NCI-H2107 (cell line): ENCODE measurements at places on chromosomes 2 and 18.

DNA sequence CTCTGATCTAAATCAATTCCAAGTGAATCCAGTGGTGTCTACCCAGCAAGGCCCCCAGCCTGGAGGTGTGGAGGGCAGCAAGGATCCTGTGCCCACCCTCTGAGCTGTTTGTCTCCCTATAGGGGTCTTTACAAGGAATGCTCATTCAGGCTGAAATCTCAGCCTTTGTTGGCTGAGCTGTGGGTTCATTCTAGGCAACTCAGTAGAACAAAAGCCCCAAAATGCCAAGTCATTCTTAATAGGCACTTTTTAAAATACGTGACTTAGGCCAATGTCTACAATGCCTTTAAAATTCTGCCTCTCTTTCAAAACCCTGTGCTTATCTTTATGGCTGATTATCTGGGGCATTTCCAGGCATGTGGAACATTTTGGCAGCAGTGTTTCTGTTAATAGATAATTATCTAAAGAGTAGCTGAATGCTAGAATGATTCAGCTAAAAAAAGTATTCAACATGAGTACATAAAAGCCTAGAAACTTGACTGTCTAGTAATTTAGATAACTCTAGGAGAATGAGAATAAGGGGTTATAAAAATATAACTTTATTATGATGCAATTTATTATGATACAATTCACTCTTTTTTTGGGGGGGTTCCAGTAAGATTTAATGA is 7.4 kb downstream of the UGT1A6 start:
- DNase-seq: no peak

- DNase-seq: no peak
Observed at GRCh38 chr2:79901161-79901560, 388.3 kb downstream of the CTNNA2 start.

- DNase-seq: no peak
Observed at GRCh38 chr18:67402543-67402942, 114.0 kb downstream of the DSEL start.

- no peak for DNase-seq
Observed at GRCh38 chr2:31476511-31477180, 62.1 kb upstream of the XDH start.

- no peak for DNase-seq
Observed at GRCh38 chr18:5914951-5915350, 19.6 kb upstream of the TMEM200C start.

- no peak for DNase-seq
Observed at GRCh38 chr18:63433334-63433866, 11.1 kb upstream of the VPS4B start.

DNA sequence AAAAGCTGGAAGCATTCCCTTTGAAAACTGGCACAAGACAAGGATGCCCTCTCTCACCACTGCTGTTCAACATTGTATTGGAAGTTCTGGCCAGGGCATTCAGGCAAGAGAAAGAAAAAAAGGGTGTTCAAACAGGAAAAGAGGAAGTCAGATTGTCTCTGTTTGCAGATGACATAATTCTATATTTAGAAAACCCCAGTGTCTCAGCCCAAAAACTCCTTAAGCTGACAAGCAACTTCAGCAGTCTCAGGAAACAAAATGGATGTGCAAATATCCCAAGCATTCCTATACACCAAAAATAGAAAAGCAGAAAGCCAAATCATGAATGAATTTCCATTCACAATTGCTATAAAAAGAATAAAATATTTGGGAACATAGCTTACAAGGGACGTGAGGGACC is 11.1 kb downstream of the SLC8A1 start:
- DNase-seq: no peak

DNA sequence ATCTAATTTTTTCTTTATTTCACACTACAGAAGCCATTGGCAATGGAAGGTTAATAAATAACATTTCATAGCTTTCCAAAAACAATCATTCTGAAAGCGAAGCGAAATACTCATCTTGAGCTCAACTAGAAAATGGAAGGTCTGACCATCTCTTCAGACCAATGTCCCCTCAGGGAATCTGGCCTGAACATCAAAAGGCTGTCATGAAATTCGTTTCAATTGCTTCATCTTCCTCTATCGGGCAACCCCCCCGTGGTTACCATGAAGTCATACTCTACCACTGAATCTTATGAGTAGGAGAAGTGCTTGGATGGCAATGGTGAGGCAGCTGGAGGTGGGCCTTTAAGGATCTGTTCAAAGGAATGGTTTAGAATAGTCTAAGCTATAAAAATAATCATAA is 22.9 kb upstream of the CYTIP start:
- DNase-seq: no peak
